ENCODE measurements at places on chromosomes 5 and 9.

- DNase-seq: no peak
Measured at GRCh38 chr9:112831969-112832368, 58.7 kb downstream of the SLC46A2 start.

GRCh38 chr9:69184266-69184665 is 10.2 kb downstream of the TJP2 start:
- no peak for DNase-seq

- DNase-seq: no peak
Measured at GRCh38 chr9:696332-697323, 144.9 kb upstream of the DMRT1 start.

DNA sequence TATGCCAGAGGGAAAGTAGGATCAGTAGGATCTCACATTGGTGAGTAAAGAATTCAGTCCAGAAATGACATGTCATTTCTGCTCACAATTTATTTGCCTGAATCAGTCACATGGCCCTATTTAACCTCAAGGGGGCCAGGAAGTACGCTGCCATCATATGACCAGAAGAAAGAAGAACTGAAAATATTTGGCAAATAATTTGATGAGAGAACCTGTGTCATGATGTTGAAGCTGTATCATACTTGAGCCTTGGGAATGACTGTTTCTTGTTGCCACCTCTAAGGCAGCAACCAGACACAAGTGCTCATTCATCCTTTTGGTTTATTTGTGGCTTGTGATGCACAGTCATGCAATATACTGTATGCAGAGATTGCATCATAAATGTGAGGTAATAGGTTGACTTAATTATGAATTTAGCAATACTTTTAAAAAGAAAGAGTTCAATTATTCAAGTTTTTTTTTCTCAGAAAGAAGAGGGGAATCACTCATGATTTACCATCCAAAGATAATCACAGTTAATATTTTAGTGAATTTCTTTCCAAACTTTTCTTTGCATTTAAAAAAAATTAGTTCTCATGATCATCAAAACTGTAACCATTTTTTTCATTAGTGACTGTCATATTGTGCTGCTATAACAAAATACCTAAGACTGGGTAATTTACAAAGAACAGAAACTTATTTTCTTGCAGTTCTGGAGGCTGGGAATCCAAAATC is 8.2 kb upstream of the ZFYVE16 start:
- DNase-seq: no peak

GRCh38 chr9:1964093-1964492 is 51.1 kb upstream of the SMARCA2 start:
- DNase-seq: no peak

GRCh38 chr9:98236901-98237487 is 18.5 kb downstream of the TBC1D2 start:
- DNase-seq: no peak

DNA sequence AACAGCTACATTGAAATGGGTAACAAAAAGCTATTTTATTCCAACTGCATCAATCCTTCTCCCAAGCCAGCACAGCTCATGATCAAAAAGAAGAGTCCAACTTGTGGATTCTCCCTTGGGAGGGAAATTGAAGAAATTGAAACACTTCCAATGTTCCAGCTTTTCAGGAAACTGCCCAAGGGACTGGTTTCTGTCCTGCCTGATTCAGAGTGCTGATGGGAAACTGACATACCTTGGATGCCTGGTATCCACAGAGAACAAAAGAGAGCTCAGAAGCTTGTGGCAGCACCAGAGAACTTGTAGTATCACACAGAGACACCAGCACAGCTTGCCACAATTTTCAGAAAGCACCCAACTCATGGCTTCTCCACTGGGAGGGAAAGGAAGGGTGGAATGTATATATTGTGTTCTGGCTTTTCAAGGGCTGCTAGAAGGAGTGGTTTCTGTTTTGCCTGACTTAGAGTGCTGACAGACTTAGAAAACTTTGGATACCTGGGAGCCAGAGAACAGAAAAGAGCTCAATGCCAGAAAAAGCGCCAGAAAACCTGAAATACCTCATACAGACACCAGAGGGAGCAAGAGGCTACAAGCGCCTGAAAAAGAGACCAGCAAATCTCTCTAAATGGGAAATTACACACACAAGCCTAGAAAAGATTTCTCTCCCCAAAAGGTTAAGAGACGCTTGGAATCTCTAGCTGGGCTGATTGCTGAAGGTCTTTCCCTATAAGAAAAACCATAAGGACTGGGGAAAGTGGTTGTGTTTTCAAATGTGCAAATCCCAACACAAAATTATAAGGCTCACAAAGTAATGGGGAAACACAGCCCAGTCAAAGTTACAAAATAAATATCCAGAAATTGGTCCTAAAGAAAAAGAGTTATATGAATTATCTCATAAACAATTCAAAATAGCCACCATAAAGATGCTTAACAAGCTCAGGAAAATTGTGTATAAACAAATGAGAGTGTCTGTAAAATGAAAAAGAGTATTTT is 178.8 kb downstream of the SPOCK1 start:
- DNase-seq: no peak

DNA sequence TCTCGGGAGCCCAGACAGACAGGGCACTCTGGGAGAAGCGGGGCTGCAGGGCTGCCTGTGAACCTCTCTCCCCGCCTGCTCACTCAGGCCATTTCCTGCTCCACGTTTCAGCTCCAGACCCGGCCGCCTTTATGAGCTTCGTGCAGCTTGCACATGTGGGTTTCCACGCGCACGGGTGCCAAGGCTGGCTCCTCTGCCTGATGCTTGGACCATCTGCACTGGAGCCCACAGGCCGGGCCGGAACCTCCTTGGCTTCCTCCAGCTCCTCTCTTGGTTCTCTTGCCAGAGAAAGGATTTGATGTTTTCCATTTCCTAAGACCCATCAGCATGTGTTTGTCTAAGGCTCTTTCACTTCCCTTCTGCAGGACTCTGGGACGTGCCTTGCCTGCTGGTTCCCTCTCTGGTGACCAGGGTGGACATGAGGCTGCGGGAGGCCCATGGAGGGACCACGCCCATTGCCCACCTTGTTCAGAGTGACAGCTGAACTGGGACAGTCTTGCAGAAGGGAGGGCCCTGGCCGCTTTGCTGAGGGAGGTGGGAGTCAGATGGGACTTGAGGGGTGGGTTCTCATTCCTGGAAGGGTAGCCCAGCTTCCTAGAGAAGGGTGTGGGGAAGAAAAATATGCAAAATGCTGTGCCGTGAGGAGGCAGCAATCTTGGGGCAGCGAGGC is 23.3 kb upstream of the COL5A1 start:
- DNase-seq: no peak

DNA sequence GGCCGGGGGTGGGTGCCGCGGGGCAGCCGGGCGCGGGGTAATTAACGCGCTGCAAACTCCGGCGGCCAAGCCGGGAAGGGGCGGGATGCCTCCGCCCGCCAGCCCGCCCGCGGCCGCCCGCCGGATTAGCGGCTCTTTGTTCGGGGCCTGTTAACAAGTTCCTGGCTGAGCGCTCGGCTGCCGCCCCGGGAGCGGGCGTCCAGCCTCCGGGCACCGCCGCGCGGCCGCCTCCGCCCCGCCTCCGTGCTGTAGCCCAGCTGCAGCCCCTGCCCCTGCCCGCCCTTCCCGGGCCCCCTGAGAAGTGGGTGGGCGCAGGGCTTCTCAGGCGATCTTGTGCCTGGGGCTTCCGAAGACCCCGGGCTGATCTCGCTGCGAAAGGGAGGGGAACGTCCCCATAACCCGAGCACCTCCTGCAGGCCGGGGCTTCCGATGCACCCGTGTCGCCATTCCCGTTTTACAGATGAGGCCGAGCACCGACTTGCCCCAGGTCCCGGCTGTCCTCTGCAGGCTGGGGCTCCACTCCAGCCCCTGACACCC is 7.5 kb downstream of the UNC5A start:
- no peak for DNase-seq
